ENCODE measurements at places on chromosomes 7 and 10.

- DNase-seq = no peak
Observed at GRCh38 chr7:49780953-49781352, 7.5 kb downstream of the VWC2 start.

- DNase-seq = peak; percentile 20
Observed at GRCh38 chr7:92366730-92367129, 80.6 kb upstream of the GATAD1 start.

DNA sequence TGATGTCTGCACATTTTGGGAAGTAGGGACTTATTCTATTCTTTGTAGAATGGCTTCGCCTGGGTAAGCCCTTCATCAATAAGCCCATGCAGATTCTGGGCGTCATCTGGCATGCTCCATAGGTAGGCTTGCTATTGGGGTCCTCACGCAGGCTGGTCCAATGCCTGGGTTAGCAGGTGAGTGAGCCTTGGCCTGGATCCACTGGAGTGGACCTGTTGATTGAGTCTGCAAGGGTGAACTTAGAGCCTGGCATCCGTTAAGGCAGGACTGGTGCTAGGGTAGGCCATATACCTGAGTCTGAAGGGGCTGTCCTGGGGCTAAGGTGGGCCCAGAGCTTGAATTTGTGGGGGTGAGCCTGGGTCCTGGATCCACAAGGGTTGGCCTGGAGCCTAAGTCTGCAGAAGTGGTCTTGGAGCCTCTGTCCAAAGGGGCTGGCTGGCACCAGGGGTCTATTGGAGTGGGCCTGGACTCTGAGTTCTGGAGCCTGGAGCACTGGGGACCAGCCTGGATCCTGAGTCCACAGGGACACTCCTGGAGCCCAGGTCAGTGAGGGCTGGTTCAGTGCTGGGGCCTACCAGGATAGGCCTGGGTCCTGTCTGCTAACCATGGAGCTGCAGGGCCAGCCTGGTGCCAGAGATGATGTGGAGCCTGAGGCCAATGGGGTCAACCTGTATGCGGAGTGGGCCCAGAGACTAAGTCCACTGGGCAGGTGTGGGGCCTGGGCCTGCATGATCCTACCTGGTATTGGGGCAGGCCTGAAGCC, 297.7 kb downstream of the PTPRN2 start:
- no peak for DNase-seq

DNA sequence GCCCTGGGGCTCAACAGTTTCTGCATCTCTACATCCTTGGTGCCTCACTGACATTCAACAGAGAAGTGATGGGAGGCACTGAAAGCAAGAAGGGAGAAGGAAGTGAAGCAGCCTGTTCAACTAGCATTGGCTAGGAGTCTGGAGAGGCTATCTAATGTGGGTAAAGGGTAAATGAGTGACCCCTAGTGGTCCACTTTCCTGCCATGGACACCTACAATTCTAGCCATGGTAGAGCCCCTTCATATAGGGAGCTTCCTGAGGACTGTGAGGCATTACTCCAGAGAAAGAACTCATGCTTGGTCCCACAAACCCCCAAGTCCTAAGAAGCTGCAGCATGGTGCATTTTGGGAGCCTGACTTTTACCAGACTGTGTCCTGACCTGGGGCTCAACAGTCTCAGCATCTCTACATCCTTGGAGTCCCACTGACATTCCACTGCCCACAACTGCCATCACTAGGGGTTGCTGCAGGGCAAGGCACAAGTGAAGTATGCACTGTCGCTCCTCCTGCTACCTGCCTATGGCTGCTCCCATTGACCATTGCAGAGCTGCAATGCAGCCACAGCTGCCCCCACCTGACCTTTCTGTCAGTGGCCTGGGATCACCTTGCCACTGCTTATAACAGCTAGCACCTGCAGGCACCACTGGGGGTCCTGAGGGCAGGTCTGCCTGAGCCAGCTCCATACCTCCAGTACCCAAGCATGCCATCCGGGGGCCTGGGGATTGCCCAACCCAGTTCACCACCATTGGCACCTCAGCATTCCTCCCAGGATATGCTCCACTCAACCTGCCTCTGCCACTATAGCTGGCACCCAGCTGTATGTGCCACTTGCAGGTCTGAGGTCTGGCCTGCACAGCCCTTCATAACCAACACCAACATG, 44.1 kb upstream of the CDK6 start:
- DNase-seq = no peak

DNA sequence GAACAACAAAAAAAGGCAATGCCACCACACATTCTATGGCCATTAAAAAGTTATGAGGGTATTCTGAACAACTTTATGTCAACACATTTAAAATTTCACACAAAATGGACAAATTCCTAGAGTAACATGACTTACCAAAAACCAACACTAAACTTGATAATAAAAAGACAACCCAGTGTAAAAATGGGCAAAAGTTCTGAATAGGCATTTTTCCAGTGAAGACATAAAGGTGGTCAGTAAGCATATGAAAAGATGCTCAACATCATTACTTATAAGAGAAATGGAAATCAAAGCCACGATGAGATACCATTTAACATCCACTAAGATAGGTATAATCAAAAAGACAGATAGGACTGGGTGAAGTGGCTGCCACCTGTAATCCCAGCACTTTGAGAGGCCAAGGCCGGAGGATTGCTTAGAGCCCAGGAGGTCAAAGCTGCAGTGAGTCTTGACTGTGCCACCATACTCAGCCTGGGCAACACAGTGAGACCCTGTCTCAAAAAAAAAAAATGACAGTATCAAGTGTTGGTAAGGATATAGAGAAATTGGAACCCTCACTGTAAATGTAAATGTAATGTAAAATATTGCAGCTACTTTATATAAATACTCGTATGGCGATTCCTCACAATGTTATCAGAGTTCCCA, 71.1 kb upstream of the OIT3 start:
- no peak for DNase-seq

- no peak for DNase-seq
Observed at GRCh38 chr10:62511656-62512055, 137.5 kb downstream of the ZNF365 start.

DNA sequence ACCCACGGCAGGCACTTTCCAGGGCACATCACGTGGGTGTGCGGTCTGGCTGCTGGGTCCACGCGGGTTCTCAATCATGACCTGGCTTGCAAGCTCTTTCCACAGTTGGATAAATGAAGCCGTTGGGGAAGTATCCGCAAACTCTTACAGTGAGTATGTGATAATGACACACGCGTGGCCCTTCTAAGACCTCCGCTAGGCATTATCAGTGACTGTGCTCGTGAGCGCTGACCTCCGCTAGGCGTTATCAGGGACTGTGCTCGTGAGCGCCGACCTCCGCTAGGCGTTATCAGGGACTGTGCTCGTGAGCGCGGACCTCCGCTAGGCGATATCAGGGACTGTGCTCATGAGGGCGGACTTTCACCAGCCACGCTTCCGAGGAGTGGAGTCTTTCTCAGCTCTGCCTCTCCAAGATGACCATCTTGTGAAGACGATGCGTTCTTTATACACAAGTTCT, 107.0 kb downstream of the WDR37 start:
- DNase-seq = no peak

DNA sequence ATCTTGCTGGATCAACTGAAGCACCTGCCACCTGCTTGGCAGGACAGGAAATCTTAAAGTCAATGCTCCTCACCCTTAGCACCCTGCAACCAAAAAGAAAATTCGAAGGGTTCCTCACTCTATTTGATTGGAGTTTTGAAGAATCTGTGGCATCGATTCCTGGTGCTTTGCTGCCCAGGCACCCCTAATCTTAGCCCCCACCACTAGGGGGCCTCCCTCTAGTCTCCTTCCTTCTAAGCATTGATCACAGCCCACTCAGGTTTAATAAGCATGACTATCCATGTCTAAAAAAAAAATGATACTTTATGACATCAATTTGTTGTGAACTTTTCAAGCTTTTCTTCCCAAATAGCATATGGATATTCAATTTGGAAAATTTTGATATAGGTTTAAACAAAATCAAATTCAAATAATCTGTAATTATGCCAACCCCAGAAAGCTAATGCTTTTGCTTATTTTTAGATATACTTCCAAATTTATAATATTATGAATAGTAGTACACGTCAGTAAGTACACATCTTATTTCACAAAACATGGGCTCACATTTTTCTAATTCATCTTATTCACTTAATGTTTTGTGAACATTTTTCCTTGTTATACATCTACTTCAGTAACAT, 45.3 kb downstream of the NRG3 start:
- DNase-seq = no peak
